AG08396 (cell line): ENCODE measurements at places on chromosomes 3 and 15.

GRCh38 chr3:31922962-31923361 is 58.1 kb downstream of the OSBPL10 start:
- no peak for DNase-seq

GRCh38 chr3:13285007-13285567 is 135.0 kb downstream of the NUP210 start:
- no peak for DNase-seq

DNA sequence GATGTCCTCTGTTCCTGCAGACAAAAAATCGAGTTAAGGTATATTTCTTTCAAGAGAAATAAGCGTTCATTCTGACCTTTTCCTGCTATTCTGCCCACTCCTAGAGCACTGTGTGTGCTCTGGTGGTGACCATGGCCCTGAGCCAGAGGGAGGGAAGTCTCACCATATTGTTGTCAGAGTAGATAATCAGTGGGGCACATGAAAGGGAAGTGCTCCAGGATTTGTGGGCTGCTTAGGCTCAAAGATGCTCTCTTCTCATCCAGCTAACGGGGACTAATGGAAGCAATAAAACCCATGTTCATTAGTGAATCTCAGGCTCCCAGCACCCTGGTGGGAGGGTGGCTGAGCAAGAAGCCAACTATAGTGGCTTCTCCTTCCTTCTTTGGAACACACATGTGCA is 70.7 kb upstream of the EOMES start:
- no peak for DNase-seq

- no peak for DNase-seq
Observed at GRCh38 chr15:71357321-71357732, 242.1 kb downstream of the THSD4 start.

- no peak for DNase-seq
Observed at GRCh38 chr3:52982839-52983238, 63.0 kb downstream of the SFMBT1 start.

- DNase-seq, result no peak
Observed at GRCh38 chr3:197600796-197601565, 45.2 kb upstream of the BDH1 start.

- no peak for DNase-seq
Observed at GRCh38 chr15:78394981-78395616, 42.9 kb upstream of the IREB2 start.

DNA sequence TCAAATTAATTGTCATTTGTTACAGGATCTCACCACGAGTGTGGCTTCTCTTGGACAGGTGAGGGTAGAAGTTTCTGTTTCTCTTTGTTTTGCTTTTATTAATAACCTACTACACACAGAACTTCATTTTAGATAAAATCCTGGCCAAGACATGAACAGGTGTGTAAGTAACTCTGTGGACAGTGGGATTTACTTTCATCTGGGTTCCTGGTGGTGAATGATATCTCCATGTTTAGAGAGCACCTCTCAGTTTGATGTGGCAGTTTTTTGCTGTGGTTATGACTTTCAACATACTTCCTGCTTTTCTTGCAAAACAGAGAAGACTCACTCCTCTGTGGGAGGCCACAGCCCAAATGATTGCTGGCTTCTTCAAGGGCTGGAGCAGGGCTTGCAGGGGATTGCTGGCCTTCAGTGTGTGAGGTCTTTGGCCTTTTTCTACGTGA is 71.1 kb upstream of the XCR1 start:
- peak; percentile 24 for DNase-seq

- no peak for DNase-seq
Observed at GRCh38 chr3:189772584-189772983, 141.4 kb downstream of the TP63 start.

- no peak for DNase-seq
Observed at GRCh38 chr3:123611082-123611481, 26.2 kb upstream of the HACD2 start.

DNA sequence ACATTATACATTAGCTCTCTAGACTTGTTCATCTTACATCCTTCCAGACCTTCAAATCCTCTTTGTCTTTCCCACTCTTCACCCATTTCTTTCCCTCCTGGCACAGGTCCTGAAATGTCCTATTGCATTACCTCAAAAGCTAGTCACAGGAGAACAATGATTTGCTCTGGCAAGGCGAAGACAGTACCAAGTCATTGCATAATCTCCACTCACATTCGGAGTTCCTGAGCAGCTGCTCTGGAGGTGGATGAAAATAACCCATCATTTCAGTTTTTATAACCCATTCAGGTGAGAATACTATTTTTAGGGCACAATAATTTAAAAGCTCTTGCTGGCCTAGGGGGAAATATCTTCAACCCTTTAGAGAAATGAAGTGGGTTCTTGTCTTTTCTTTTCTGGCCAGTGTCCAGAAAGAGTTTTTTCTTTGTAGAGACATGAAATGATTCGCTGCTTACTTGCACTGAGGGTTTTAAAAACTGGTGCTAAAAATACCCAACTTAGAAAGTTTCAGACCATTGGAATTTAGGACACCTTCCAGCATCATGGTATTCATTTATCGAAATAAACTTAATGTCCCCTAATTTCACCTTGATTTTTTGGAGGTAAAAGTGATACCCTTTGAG is 23.4 kb upstream of the DYNC1LI1 start:
- DNase-seq, result peak; percentile 26
